ENCODE measurements at places on chromosomes 3 and 15.

DNA sequence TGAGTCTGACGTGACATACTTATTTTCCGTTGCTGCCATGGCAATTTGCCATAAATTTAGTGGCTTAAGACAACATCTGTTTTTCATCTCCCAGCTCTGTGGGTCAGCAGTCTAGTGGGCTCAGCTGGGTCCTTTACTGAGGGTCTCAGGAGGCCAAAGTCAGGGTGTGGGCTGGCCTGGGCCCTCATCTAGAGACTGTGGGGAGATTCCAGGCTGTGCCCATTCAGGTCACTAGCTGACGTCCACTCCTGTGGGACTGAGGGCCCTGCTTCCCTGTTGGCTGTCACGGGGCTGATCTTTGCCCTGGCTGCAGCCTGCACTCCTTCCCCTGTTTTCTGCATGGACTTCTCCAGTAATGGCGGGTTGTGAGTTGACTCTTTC is 19.1 kb downstream of the FGD5 start:
- DNase-seq = no peak

- no peak for DNase-seq
Measured at GRCh38 chr3:125203731-125204130, 8.8 kb downstream of the SLC12A8 start.

DNA sequence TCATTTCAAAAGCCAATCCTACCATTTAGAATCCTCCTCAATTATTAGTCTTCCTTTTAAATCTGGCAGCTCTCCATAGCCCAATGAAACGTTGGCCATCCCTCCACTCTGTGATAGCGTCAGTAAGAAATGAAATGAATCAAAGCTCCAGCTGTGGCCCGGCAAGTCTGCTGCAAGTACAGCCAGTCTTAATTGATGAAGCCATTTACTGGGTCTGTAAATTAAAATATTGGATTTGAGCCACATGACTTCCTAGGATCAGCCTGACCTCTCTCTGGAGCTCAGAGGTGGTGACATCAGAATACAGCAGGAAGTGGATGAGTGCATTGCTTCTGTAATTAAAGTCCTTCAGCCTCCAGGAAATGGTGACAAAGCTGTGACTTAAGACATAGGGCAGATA is 347.0 kb upstream of the LMCD1 start:
- DNase-seq = no peak

- DNase-seq = no peak
Measured at GRCh38 chr3:128504963-128505730, 12.1 kb upstream of the GATA2 start.

DNA sequence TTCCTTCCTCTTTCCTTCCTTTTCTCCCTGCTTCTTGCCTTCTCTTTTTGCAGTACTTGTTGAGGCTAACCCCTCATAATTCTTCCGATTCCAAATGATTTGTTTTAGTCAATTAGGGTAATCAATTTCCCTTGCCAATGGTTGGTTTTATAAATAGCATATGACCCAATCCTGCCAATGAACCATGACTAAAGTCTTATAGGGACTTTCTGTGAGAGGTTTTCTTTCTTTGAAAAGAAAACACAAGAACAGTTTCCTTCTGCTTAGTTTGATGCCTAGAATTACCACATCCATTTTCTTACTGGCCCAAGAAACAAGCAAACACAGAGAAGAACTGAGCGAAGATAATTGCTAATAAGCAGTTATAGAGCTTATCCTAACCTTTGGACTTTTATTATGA is 292.5 kb upstream of the SATB1 start:
- DNase-seq = no peak

DNA sequence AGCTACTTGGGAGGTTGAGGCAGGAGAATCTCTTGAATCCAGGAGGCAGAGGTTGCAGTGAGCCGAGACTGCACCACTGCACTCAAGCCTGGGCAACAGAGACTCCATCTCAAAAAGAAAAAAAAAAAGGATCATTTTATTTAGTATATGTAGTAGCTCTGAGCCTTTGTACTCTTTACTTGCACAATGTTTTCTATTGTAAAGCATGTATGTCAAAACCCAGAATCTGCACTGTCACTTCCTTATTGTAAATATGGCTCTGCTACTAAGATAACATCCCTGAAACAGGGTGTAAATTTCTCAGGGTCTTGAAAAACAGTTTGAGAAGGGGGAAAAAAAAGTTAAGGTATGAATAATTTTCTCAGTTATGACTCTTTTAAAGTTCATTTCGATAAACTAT is 35.1 kb downstream of the SLMAP start:
- no peak for DNase-seq

GRCh38 chr3:195755391-195755790 is 34.6 kb downstream of the MUC20 start:
- DNase-seq = no peak

DNA sequence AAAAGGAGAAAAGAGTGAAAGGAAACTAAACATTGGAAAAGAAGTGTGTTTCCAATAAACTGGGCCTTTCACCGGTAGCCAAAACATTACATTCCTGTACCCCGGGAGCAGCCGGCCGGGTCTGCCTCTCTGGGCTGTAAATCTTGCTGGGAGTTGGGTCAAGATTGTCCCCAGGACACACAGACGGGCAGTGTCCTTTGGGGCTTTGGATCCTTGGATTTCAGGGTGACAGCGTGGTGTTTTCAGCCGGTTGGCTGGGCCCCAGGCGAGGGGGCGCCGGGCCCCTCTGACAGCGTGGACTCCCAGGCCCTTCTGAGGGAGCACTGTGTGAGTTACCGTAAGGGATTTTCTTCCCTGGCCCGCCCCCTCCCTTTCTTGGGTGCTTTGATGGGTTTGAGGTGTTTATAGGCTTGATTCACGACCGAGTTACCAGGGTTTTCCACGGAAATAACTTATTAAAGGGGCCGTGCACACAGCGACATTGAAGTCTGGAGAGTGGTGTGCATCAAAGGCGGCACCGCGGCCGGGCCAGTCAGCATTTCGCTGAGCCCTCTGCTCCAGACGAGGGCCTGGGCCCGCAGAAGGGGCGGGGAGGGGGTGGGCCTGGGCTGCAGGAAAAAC is 27.4 kb downstream of the SMAD6 start:
- no peak for DNase-seq

GRCh38 chr15:78070049-78070700 is 7.3 kb downstream of the TBC1D2B start:
- no peak for DNase-seq

DNA sequence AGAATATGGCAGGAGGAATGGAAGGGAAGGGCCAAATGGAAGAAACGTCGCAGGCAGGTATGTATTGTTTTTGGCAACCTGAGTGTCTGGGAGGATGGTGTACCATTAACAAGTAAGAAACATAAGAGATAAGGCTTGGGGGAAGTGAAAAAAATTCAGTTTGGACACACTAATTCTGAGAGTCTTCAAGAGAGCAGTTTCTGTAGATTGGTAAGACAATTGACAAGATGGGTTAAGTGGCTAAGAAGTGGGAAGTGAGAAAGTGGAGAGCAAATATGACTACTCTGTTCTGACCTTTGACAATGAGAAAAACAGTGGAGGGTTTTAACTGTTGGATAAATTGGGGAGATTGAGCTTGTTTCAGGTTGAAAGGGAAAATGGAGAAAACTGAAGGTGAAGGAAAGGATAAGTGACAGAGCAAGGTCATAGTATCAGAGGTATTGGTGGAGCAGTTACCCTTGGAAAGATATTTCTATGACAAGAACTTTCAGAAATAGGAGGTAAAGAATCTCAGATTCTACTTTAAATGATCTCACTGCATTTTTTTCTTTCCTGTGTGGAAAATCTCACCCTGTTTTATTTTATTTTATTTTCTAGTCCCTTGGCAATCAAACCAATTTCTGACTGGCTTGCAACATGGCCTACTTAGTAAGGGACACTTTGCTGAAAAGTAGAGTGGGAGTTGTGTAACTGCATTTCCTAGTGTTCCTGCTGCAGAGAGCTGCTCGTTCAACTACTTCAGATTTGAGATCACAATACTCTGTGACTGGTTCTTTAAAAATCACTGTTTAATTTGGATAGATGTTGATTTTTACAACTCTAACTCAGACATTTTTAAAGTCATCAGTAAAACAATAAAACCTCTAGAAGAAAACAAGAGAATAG is 23.1 kb upstream of the GABPB1 start:
- no peak for DNase-seq

DNA sequence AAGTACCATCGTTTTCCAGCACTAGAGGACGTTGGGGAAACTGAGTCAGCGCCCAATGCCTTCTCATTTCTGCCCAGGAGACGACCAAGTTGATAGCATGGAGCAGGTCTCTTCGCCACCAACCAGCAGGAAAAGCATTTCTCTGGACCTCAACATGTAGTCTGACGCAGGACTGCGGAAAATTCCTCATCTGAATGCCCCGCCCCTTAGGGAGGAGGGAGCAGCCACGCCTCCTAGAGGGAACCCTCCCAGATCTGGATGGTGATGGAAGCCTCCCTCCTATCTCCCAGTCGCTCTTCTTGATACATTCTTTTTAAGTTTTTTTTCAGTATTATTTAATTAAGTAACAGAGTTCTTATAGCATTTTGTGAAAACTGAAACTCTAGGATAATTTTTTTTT is 17.4 kb upstream of the MINDY4B start:
- no peak for DNase-seq

- DNase-seq = no peak
Measured at GRCh38 chr3:162125790-162126189, 629.2 kb downstream of the OTOL1 start.

- DNase-seq = no peak
Measured at GRCh38 chr3:151964743-151965142, 91.3 kb downstream of the SUCNR1 start.

DNA sequence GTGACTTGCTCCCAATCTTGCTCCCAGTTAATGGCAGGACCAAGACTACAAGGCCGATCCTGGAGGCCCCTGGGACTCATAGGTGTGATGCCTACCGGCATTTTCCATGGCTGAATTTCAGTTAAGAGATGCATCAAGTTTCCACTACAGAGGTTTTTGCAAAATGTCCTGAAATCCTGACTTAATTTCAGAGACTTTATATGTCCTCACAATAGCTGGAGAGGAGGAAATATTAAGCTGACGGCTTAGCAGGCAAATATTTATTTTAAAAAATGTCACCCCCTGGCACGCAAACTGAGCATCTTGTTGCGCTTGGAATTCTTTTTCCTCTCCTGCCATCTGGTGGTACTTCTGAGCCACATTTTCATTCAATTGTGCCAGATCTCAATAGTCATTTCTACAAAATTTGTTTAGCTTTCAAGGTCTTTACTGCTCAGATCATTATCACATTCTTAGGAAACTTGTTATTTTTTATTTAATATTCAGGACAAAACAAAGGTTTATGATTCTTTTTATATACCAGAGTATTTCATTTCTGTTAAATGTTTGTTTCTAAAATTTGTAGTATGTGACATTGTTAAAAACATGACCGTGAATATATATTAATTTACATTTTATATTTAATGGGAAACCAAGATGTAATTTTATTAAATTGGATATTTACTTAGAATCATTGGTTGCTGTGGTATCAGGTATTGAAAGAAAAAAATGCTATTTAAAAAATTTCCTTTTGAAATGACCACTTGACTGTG is 189.2 kb upstream of the THRB start:
- no peak for DNase-seq

DNA sequence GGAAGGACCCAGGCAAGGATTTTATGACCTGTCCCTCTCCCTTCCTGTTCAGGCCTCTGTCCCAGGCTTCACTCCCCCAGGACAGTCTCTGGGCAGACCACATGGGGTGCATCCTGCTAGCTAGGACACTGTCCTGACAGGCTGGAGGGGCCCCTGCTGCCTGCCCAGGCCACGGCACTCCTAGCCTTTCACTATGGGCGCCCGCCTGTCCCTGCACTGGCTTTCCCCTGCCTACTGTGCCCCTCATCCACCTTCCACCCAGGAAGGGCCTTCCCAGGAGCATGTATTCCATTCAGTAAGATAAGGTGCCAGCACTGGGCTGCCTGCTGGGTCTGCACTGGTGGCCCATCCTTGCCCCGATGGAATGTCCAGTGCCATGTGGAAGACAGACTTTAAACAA is 145.3 kb downstream of the DNAJB8 start:
- DNase-seq = no peak

DNA sequence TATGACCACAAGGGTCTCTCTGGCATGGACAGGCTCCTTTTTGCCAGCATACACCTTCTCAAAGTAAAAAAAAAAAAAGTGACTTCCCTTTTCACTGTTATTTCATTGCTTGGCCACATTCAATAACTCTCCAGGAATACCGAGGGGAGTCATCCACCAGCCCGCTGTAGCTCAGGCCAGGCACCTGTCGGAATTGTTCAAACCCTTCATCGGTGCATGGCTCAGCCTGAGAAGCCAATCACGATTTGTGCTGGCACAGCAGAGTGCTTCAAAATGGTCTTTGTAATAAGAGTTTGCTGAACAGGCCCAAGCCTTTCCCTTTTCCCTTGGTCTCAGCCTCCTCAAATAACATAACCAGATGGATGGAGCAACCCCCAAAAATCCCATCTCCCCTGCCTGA is 145.4 kb downstream of the PDZRN3 start:
- no peak for DNase-seq

- DNase-seq = no peak
Measured at GRCh38 chr3:106120356-106120755, 251.5 kb upstream of the CBLB start.

DNA sequence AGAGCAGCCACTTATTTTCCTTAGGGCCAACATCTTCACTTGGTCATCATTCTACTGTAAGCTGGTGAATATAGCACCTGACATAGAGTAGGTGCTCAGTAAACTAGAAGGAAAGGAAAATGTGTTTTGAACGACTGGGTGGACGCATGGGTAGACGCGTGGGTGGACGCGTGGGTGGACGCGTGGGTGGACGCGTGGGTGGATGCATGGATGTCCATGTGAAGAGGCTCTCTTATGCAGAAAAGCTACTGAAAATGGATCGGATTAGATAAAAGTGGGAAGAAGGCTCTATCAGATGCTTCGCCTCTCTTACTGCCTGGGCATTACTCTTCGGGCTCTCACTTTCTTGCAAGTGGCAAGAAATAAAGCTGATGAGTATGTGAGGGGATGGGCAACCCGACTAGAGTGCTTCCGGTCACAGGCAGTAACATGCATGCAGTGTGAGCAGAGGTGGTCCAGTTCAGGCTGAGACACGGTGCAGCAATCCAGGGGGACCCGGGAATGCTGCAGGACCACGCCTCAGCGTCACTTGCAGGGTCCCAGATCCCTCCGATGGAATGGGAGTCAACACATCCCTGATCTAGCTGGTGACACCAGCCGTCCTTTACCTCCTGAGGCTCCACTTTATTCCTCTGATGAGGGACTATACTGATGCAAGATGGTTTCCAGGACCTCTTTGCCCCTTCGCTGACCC is 138.0 kb upstream of the MEF2A start:
- no peak for DNase-seq

DNA sequence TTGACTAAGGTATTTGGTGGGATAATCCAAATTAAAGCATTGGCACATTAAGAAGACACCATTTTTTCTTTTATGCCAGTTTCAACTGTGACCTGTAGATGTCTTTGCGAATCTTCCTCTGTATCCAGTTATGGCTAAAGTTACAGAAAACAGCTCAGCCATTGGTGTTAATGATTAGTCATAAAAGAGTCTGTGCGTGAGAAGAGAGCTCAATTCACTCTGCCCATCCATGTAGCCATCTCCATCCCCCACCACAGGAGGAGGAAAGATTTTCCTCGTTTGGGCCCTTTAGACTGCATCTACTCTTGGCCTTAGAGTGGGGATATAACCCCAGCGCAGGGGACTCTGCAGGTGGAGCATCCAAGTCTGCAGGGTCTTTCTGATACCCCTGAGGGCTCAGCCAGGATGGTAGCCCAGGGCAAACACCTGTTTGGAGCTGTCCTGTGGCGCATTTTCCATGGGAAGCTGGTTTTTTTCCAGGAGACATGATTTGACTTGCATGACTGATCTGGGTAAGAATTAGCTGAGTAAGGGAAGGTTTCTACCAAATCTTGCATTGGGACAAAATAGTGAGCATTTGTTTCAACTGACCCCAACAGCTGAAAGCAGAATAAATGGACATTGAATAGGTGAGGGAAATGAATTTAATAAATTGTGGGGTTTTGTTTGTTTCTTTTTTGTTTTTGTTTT is 29.5 kb downstream of the NANOGP8 start:
- no peak for DNase-seq
